ENCODE measurements at places on chromosomes 5 and 9.

GRCh38 chr9:95845751-95846150 is 29.7 kb upstream of the ERCC6L2 start:
- no peak for DNase-seq

GRCh38 chr9:749716-750115 is 91.8 kb upstream of the DMRT1 start:
- DNase-seq = no peak

- no peak for DNase-seq
Measured at GRCh38 chr9:6930827-6931226, 173.1 kb downstream of the KDM4C start.

DNA sequence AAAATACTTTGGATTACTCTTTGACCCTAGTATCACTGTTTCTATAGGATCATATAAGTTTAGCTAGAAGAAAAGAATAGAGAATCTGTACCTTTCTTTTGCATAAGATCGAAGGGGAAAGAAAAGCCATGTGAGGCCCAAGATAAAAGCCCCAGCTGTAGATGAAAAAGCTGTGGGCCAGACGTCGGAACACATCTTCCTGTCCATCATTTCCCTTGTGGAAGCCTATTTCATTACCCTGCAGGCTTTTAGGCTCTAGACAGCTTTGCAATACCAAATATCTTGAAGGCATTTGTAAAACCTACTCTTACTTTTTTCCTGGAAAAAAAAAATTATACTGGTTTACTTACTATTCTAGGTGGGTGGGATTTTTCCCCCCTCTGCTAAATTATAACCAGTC is 10.0 kb downstream of the PALM2AKAP2 start:
- no peak for DNase-seq

GRCh38 chr5:114789773-114790402 is 379.8 kb downstream of the TRIM36 start:
- no peak for DNase-seq

DNA sequence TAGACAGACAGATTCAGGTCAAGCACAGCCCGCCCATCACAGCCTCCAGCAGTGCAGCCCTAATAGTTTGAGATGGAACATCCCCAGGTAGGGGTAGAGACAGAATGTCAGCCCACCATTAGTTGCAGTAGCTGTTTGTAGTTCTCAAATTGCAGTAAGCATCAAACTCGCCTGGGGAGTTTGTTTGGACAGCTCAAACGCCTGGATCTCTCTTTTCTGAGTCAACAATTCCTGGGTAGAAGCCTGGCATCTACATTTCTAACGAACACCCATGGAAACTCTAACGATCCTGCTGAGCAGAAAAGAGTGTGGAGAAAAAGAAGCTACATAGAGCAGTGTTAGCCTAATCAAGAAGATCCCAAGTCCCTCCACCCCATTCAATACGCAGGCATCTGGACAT is 59.4 kb downstream of the ADAMTS16 start:
- DNase-seq = no peak

GRCh38 chr5:71652349-71652748 is 65.2 kb downstream of the MCCC2 start:
- DNase-seq = no peak

DNA sequence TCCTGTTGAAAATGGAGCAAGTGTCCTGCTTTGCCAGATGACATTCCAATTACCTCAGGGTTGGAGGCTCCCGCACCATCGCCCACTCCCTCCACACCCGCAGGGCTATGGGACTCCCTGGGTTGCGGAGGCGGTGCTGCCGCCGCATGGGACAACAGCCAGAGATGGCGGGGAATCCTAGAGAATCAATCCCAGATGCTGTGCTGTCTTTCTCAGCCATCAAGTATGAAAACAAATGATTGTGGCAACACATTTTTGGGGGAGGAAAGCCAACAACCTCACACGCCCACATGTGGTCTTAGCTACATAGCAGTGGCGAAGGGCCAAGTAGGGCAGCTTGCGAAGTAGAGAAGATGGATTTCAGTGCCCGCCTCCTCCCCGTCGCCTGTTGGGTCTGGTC is 46.7 kb downstream of the IL31RA start:
- DNase-seq = no peak

DNA sequence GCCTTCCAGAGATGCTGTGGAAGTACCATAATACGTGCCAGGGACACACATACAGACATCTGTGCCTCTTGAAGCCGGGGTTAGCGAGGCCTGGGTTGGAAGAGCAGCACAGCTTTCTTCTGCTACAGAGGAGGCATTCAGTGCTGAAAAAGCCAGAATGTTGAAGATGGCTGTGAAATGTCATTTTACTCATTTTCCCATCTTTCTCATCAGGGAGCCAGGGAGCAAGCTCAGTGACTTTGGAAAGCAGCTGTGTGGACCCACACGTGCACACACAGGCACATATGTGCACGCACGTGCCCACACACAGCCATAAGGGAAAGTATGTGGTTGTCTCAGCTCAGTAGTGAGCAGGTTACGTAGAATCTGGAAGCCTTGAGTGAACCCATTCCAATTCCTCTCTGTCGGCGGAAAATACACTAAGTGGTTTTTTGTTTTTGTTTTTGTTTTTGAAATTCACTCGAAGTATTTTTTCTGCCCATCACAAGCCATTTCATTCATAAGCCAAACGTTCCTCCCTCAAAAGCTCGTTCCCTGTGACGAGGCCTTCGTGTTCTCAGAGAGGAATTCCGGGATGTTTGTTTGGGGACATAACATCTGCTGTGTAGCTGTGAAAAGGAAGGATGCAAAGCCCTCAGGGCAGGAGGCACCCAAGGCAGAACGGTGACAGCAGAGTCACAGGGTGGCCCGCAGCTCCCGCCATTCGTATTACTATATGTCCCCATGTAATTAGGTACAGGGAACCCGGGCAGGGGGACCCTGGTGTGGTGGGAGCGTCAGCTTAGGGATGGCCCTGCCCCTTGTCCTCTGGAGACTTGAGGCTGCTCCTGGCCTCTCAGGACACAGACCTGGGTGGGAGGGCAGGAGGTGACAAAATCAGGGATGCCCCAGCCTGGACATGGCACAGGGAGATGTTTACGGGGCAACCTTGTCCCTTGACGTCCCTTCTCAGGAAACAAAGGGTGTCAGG is 29.0 kb upstream of the ANKRD33B start:
- no peak for DNase-seq

DNA sequence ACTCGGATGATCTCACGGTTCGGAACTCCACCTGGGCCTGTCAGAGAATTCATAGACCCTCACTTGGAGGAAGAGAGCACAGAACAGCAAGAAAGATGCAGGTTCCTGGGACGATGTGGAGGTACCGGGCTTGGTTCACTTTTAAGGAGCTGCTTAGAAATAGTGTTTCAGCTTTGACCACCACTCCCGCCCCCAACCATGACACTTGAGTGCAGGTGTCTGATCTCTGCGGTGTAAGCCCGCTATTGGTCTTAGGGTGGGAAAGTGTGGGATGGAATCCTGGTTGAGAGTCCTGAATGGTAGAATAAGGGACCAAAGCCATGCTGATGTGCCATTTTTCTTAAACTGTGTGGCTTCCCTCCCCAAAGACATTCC is 97.2 kb upstream of the LMX1B start:
- DNase-seq = no peak

DNA sequence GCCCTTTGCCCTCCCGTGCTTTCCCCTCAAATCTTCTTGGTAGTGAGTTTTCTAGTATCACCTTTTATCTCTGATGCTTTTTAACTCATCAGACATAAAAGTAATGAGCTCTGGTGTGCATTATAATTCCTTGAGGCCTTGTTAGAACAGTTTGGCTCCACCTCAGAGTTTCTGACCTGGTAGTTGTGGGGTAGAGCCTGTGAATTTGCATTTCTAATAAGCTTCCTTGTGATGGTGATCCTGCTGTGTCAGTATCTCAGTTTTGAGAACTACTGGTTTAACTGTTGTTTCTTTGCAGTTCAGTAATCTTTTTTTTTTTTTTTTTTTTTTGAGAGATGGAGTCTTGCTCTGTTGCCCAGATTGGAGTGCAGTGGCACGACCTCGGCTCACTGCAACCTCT is 31.1 kb downstream of the UBE2D2 start:
- no peak for DNase-seq

DNA sequence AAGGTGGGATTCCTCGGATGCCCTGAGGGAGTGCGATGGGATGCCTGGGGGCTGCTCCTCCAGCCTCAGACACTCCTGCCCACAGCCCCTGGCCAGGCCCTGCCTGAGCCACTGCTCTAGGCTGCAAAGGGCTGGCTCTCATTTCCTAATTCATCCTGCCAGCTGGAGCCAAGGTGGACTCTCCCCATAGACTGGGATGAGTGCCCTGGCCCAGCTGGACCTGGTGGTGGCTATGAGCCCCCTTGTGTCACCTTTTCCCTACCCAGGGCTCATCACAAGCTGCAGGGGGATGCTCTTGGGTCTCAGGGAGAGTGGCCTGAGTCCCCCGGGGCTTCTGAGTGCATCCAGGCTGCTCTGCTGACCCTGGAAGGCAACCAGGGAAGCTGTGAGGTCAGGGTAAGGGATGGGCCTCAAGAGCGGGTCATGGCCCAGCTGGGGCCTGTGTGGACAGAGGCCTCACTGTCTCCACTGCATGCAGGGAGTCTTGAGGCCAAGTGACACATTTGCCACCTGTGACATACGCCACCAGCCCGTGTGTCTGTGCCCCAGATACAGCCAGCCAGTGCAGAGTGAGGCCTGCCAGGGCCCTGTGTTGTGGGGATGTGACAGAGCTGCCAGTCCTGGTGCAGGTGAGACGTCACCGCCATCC is 102.7 kb upstream of the IER5L start:
- no peak for DNase-seq

GRCh38 chr9:28197653-28198052 is 624.4 kb upstream of the C9orf72 start:
- no peak for DNase-seq

DNA sequence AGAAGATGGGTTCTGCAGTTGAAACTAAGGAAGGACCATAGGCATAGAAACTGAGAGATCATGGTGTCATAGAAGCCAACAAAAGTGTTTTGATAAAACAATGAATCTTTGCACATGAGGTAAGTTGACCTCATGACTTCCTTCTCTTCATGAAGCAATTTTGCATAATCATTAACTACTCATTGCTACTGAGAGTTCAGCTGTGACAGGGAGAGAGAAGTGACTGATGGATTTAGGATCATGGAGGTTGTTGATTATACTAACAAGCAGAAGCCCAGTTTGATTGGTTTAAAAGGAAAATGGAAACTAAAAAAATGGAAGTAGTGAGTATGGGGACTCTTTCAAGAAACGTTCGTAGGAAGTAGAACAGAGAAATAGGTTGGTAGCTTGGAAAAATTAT is 51.2 kb downstream of the PARP8 start:
- no peak for DNase-seq

DNA sequence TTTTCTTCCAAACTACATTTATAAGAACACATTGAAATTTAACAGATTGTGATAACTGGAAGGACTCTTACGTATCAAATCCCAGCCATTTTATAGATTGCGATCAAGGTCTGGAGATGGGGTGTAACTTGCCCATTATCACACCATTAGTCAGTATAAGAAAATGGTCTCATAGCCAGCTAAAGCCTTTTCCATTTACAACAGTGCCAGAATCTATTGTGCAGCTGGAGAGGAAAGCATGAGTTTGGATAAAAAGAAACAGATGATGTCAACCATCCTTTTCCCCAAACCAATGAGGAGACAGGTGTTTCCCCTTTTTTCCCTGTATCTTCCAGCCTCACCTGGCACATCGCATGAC is 658.8 kb downstream of the ACTL7B start:
- no peak for DNase-seq
